ENCODE measurements at places on chromosomes 1 and 21.

DNA sequence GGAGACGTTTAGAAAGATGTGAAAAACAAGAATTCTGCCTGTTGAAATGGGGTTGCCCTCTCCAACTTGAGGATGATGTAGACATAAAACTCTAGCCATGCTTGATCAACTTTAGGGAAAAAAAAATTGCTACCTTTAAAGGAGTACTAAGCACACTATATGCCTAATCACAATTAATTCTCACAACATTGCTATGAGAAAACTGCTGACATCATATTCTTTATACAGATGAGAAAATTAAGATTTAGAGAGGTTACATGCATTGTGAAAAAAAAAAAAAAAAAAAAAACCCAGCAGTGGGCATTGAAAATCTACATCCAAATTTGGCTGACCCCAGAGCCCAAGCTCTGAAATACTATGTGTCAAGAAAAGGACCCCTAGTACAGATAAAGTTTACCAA is 617.2 kb upstream of the ADGRL2 start:
- no peak for DNase-seq

- no peak for DNase-seq
These were observed 127.4 kb downstream of the HMCN1 start for GRCh38 chr1:185861630-185862029.

- no peak for DNase-seq
These were observed 31.0 kb downstream of the KANK4 start for GRCh38 chr1:62288224-62288623.

DNA sequence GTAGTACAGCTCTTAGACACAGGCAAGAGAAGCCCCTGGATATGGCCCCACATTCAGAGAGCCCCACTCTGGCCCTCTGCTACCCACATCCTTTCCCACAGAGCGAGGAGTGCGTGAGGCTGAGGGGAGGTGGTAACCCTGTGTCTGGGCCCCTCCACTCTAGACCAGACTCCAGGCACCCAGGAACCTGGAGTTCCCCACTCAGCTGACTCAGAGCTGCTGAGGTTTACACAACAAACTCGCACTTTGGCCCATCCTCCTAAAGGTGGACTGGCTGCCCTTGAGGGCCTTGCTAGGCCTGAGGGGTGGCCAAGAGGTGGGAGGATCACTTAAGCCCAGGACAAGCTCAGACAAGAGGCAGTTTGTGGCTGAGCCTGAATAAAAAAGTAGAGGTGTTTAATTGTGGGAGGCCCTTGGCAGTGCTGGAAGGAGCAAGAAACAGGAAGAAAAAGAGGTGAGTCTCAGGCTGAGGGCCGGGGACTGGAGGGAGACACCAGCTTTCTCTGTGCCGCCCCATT is 10.7 kb downstream of the MR1 start:
- no peak for DNase-seq

- DNase-seq = no peak
These were observed 173.2 kb downstream of the SIPA1L2 start for GRCh38 chr1:232456714-232457113.

- DNase-seq = no peak
These were observed 48.1 kb downstream of the CDC14A start for GRCh38 chr1:100400404-100400803.

DNA sequence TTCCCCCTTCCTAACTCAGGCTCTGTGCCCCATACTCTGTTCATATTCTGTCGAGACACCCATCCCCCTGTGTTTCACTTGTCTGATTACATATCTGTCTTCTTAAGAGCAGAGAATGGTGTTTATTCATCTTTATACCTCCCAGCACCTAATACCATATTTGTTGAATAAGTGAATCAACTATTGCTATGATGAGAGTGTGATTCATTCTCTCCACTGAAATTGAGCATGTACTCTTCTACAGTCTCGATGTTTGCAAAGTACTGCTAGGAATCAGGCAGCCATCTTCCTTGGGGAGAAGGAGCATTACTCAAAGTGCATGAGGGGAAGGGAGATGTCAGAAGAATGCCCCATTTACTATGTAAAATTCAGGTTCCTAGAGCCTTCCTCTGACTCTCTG is 27.0 kb downstream of the TBX15 start:
- DNase-seq = no peak
